ENCODE measurements at places on chromosomes 11 and 22.

DNA sequence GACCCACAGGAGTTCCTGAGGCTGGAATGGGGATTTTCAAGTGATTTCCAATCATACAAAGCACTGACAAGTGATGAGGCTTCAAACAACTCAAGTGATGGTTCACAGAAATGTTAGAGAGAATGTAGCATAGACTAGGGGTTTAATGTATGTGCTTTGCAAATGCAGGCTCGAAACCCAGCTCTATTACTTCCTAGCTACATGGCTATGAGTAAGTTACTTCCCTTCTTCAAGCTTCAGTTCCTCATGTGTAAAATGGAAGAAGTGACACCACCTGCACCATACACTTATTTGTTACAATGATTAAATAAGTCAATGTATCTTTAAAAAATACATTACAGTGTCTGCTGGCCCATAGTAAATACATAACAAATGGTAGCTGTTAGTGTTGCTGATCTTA lies 139.8 kb downstream of the CCDC81 start:
- no peak for DNase-seq

DNA sequence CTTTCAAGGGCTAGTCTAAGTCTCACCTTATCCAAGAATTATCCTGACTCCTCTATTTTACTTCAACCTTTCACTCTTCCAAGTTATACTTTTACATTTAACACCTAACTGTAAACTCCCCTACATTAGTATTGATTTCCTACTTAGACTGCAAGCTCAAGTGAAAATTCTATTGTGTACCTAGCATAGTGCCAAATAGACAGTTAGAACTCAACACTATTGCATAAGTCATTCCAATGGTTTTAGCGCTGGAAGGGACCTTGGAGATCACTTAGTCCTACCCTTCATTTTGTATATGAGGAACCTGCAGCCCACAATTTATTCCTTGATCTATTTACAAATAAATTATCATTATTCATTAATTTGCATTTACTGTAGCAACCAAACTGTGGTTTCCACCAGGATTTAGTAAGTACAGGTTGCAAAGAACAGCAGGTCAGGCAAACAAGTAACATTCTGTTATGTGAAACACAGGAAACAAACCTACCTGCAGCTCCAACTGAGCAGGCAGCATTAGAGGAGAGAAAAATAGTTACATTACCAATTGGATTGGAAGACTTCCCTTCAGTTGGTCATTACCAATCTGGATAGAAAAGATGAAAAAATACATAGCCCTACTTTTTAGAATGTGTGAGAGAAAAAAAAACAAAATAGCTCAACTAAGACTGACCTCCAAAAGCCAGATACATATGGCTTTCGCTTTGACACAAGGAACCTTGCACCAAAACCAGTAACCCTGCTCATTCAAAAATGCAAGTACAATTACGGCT lies 33.7 kb upstream of the NFRKB start:
- DNase-seq = no peak

DNA sequence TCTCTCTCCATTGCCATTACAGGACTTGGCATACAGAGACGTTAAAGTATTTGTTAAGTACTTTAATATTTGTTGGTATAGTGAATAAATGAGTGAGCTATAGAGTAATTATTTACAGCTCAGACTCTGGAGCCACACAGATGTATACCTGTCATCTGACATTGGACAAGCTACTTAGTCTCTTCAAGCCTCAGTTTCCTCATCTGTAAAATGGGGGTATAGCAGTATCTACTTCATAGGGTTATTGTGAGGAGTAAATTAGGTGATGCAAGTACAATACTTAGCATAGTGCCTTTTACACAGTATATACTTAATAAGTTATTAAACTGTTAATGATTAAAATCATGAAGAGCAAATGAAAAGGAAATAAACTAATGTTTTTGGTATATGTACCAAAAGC lies 203.2 kb downstream of the NAV2 start:
- no peak for DNase-seq

- DNase-seq = no peak
Measured at GRCh38 chr11:66314561-66315497, 2.0 kb downstream of the CD248 start.

DNA sequence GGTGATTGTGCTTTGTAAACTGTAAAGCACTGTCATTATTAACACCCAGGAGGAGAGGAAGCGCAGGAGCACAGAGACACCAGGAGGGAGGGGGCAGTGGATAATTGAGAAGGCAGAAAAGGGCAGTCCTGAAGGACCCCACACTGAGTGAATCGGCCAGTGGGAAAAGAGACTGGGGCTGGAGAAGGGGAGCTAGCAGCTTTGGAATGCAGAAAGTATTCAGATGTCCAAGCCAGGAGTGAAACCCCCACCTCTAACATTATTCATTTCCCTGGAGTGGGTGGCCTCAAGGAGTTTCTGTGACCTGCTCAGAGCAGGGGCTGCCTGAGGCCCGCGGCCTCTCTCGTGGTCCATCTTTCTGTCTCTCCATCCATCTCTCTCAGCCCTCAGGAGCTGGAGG lies 38.0 kb upstream of the CDON start:
- DNase-seq = no peak

- DNase-seq = no peak
Measured at GRCh38 chr11:104033134-104033533, 3.3 kb upstream of the DDI1 start.

DNA sequence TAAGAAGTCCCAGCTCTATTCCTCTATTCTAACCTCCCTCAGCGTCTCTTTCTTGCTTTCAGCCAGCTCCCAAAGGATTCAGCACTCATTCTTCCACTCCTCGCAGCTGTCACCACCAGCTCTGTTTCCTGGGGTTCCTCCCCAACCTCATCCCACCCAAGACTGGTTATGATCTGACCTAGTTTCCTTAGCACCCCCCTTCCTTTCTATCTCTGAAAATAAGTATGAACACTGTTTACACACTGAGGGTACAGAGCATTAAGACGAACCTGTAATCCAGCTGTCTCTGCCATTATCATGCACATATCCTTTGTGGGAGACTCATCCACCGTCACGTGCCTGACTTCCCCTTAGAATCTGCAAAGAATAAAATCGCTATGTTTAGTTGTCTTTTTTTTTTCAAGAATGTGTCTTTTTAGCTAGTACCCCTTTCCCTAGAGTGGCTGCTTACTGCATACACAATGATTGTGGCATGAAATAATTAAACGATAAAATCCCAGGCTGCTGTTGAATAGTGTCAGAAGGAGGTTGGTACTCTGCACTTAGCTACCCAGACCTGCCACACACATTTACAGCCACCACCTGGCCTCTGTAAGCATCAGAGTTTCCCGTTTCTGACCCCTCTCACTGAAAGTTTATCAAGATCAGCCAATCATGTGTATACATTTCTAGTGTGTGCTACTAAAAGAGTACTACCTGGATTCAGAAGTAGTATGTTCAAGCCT lies 26.9 kb upstream of the CSTF3 start:
- no peak for DNase-seq

- no peak for DNase-seq
Measured at GRCh38 chr11:13152264-13152663, 125.3 kb upstream of the BMAL1 start.

DNA sequence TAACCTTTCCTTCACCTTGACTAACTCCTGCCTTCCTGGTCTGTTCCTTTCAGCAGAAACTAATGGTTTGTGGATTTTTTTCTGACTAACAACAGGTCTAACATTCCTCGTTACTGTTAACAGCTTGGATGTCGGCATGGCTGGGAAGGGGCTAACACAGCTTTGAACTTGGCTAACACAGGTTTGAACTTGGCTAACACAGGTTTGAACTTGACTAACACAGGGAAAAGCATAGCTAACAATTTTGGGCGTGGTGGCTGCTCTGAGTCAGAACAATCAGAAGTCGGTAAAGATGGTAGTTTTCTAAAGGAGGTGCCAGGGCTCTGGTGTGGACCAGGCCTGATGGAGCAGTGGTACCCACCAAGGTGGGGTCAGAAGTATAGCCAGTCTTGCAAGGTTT lies 16.1 kb downstream of the MIAT start:
- DNase-seq = no peak
